ENCODE measurements at places on chromosomes 3 and 15.
A peak's percentile ranks its signal among the peaks of the same experiment; 100 is the strongest.

GRCh38 chr3:87250009-87250408 lies 22.9 kb downstream of the CHMP2B start:
- DNase-seq = no peak

GRCh38 chr15:73325191-73325861 lies 43.4 kb downstream of the HCN4 start:
- DNase-seq = no peak

GRCh38 chr3:193851428-193851847 lies 258.4 kb downstream of the OPA1 start:
- DNase-seq = no peak

DNA sequence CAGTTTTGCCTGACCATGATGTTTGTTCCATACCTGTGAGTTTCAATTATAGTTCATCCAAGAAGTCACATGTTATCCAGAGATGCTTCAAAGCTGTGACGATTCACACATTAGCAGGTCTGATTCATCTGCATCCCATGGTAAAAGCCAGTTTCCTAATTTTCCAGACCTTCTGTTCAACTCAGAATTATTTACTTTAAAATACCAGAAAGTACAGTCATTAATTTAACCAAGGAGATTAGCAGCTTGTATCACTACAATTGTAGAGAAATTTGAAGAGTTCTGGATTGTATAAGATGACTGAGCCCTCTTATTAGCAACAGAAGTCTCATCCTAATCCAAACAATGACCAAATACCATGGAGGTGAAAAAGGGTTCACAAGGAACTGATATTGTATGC lies 76.1 kb upstream of the THBS1 start:
- peak; percentile 76 for DNase-seq

DNA sequence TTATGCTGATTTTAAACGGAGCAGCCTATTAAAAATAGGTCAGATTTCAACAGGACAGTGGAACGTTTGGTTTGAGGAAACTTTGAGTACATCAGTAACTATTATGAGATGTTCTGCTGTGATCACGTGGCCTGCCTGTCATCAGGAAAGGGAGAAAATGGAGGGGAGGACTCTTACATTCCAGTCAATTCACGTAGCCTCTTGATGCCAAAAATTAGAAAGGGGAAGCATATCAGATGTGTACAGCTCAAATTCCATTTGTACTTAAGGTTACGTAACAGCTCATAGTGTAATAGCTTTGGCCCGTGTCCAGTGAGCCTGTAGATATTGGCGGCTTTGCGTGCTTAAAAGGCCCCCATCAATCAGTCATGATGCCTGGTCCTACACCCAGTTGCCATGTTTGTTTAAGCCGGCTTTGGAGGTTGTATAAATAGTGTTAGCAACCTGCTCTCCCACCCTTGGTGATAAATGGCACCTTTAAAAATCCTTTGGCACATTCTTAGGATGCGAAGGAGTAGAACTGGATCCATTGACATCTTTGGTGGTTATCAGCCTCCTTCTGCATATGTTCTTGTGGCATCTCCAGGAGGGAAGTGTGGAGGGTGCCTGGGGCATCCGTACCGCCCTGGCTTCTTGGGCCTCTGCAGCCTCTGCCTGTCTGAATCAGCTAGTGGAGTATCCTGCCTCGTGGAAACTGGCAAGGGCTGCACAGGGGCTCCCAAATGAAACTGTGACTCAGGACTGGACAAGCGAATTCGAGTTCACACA lies 163.9 kb downstream of the THSD4 start:
- peak; percentile 92 for DNase-seq

- DNase-seq = no peak
These were observed 74.1 kb upstream of the RNF7 start for GRCh38 chr3:141663993-141664392.

- peak; percentile 99 for DNase-seq
These were observed 60.0 kb downstream of the PIK3CB start for GRCh38 chr3:138774529-138775253.

DNA sequence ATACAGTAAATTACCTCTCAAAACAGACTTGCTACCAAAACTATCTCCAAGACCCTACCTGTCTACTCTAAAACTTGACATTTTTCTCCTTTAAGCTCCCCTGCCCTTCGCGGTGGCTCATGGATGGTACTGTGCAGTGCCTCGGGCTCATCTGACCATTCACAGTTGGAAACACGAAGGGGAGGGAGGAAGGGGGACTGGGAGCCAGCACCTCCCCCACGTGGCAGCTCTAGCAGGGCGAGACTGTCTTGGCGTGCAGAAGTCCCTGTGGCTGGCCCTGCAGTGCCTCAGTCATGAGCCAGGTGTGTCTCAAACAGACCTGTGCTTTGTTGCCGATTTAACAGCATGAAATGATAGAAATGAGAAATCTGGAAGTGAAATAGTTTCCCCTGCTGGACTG lies 372.0 kb downstream of the GABRG3 start:
- no peak for DNase-seq

GRCh38 chr3:193857996-193858395 lies 265.0 kb downstream of the OPA1 start:
- DNase-seq = peak; percentile 87
